ENCODE measurements at places on chromosomes 1 and 21.

DNA sequence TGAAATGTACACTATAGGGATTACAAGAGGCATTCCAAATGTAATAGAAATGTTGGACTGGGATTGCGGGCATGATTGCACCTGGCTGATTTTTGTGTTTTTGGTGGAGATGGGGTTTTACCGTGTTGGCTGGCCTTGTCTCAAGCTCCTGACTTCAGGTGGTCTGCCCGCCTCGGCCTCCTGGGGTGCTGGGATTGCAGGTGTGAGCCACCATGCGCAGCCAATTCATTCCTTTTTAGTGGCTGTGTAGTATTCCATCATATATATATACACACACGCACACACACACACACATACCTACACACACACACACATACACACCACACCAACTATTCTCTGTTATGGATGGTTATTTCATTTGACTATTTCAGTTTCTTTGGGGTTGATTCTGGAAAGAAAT is 4.7 kb upstream of the ATP6V1G3 start:
- DNase-seq = no peak

- no peak for DNase-seq
These were observed 89.8 kb downstream of the TRIM11 start for GRCh38 chr1:228316589-228317387.

GRCh38 chr1:212595787-212596714 is 12.5 kb upstream of the ATF3 start:
- peak; percentile 32 for DNase-seq

DNA sequence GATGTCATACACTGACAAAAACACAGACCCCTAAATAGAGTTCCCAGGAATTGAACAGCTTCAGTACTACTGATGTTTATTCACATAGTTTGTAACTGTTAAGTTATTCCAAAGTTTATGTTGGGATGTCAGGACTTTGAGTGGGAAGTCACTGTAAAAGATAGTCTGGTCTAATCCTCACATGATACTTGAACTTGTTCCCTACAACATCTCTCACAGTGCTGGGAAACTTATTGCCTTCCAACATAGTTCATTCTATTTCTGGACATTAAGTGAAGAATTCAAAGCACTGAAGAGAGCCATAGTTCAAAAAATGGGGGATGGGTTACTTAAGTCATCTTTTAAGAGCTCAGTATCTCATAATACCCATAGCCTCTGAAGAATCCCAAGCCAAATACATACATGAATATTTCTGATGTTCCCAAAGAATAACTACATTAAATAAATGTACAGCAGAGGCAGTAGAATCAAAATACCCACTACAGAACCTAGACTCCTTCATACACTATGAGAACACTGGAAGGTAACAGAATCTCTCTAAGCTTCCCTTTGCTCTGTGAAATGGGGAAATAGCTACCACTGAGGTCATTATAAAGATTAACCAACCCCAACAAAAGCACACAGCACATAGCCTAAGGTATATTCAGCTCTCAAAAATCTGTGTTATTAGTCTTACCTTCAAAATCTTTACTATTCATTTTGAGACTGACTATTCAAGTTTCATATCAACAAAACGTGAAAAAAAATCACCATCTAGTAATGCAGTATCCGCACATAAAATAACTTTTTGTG is 81.4 kb downstream of the ESRRG start:
- DNase-seq = no peak

- DNase-seq = no peak
These were observed 11.0 kb upstream of the CACHD1 start for GRCh38 chr1:64458915-64459314.

- no peak for DNase-seq
These were observed 1.6 kb downstream of the NEGR1 start for GRCh38 chr1:72280711-72281110.

DNA sequence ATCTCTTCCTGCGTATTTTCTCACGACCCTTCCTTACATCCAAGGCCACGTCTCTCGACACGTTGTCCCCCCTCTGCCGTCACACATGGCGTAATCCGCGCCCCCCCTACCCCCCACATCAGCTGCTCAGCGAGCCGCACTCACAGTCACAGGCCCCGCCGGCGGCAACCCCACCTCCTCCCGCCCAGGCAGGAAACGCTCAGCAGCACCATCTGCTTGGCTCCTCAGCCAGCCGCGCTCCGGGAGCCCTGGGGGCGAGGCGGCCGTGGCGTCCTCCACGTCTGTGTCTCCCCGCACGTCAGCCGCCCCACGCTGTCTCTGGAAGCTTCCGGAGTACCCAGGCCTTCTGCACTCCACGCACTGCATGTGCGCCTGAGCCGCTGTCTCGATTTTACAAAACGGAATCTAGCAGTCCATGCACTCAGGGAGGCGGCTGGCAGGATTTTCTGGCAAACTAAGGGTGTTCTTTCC is 64.6 kb downstream of the SIK1 start:
- DNase-seq = peak; percentile 63

DNA sequence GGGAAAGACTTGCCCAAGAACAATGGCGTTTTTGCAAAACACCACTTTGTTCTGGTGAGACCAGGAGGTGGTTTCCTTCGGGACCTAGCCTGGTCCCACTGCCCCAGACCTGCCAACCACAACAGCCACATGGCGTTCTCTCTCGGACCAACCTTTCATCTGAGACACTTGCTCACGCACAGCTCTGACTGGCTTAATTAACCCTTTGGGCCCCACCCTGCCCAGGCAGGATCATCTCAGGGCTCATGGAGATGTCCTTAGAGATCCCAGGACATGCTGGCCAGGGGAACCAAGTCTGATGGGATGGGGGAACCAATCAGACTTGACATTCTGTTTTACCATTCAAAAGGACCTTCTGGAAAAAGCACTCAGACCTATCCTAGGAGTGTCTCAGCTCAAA is 97.8 kb upstream of the SLC2A1 start:
- no peak for DNase-seq

GRCh38 chr21:45482899-45483821 is 59.1 kb downstream of the SLC19A1 start:
- DNase-seq = no peak

DNA sequence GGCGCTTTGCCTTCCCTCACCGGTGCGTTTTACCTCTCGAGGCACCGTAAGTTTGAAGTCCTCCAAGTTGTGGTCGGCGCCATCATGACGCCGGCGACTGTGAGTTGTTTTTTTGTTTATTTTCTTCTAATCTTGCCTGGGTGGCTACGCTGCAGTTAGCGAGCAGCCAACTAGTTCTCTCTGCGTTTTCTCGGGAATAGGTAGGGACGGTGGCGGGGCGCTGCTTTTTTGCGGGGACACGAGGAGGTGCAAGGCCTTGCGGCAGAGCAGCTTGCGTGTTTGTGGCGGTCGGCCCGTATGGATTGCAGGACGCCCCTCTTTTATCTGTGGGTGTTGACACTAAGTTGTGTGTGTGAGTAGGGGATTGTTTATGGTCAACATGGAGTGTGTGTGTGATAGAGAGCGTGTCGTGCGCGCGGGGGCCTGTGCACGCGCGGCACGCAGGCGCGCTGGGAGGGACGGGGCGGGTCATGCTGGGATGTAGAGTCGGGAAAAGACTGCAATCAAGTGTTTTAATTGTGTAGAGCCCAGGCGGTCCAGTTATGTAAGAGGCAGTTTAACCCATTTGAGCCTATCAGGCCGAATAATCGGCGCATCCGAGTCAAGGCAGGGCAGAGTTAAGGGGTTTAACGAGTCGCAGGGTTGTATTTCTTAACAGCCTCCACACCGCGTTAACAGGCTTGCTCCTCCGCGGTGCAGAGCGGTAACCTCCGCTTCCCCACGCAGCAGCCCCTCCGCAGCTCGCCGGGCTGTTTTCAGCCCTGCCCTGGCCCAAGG is 1.2 kb upstream of the NEGR1 start:
- no peak for DNase-seq

DNA sequence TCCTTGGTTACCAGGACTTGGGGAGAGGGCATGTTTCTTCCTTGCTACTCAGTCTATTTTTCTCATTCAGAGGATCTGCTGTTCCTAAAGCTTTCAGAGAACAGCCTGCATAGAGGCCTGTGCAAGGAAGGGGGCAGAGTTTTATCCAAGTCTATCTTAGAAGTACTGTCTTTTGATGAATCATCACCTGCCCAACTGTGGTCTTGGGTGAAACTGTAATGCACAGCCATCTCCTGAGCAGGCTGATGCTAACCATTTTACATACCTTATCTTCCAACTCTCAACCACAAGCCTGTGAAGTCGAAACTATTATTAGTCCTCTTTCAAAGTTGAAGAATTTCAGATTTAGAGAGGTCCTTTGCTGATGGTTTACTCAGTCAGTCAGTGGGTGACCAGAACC is 368.0 kb downstream of the HHAT start:
- DNase-seq = no peak

GRCh38 chr1:181637998-181638397 is 154.7 kb downstream of the CACNA1E start:
- no peak for DNase-seq

- DNase-seq = peak; percentile 19
These were observed 243.0 kb downstream of the SLC45A1 start for GRCh38 chr1:8560611-8561544.

DNA sequence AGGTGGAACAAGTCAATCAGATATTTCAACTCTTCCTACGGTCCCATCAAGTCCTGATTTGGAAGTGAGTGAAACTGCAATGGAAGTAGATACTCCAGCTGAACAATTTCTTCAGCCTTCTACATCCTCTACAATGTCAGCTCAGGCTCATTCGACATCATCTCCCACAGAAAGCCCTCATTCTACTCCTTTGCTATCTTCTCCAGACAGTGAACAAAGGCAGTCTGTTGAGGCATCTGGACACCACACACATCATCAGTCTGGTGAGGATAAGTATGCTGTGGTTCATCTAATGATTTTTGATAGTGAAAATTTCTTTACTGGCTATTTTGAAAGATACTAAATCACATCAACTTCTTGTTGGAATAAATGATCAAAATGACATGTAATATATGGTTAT is 67.7 kb upstream of the MPC2 start:
- DNase-seq = no peak

DNA sequence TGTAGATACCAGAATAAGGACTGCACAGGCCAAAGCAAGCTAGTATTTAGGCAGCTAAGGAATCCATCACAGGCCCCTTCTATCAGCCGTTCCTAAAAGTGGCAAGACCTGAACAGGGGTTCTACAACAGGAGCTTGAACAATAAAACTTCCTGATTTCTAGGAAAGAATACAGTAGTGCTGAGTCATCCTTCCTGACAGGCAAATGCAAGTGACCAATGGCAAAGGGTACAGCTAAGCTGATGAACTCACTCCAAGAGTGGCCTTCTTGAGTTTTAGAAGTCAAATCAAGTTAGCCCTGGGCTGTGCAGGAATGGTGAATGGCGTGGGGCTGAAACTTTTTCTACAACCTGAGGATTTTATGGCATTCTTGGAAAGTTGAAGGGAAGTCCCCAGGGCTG is 112.9 kb downstream of the GREM2 start:
- DNase-seq = no peak

DNA sequence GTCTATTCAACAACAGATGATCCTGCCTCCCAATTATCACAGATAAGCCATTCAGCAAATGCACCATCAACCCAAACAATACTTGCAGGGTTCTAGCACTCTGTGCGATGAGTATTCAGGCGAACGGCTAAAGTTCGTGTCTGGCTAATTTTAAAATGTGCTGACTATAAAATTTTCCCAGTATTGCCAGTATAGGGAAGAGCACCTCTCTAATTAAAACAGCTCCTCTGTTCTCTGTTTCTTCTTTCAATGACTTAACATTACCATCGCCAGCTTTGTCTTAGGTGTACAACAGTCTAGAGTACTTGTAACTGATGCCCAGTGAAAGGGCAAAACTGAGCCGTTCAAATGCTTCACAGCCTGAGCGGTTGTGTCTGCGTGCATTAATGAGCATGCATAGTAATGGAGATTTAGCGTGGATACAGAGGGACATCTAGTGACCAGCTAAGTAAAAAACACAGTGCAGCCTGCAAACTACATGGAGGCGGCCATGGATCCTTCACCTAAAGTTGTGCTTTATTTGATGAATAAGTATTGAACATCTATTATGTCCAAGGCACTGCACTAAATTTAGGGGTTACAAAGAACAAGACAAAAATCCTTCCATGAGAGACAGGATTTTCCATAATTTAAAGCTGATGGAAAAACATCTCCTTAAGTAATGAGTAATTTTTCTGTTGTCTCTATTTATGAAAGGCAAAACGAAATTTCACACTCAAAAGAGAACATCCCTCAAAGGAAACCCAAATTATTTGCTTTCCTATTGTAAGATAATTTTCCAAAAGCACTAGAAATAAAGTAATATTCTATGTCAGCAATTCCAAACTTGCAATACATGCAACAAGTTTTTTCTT is 120.0 kb downstream of the SETD4 start:
- DNase-seq = no peak

DNA sequence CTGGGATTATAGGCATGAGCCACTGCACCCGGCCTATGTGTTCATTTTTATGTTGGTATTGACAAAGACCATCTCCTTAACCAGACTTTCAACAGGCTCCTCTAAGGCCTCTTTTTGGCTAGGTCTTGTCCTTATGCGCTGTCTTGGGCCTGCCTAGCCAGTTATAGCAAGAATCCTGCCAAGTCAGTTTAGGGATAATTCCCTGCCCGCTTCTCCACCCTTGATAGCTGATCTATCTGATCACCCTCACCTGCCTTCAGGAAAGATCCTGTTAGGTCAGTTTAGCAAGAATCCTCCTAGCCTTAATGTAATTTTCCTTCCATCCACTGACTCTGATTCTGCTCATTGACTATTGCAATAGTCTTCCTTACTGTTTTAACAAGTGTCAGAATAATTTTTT is 2.4 kb upstream of the B4GALT3 start:
- DNase-seq = no peak

GRCh38 chr1:175274368-175274767 is 81.8 kb upstream of the KIAA0040 start:
- no peak for DNase-seq

GRCh38 chr1:114002492-114003239 is 23.4 kb downstream of the OLFML3 start:
- no peak for DNase-seq

- DNase-seq = no peak
These were observed 62.6 kb upstream of the FAM20B start for GRCh38 chr1:178962853-178963711.

- no peak for DNase-seq
These were observed 1.8 kb downstream of the CD101 start for GRCh38 chr1:117003223-117003875.

- DNase-seq = no peak
These were observed 56.4 kb downstream of the OSBPL9 start for GRCh38 chr1:51673279-51673678.

DNA sequence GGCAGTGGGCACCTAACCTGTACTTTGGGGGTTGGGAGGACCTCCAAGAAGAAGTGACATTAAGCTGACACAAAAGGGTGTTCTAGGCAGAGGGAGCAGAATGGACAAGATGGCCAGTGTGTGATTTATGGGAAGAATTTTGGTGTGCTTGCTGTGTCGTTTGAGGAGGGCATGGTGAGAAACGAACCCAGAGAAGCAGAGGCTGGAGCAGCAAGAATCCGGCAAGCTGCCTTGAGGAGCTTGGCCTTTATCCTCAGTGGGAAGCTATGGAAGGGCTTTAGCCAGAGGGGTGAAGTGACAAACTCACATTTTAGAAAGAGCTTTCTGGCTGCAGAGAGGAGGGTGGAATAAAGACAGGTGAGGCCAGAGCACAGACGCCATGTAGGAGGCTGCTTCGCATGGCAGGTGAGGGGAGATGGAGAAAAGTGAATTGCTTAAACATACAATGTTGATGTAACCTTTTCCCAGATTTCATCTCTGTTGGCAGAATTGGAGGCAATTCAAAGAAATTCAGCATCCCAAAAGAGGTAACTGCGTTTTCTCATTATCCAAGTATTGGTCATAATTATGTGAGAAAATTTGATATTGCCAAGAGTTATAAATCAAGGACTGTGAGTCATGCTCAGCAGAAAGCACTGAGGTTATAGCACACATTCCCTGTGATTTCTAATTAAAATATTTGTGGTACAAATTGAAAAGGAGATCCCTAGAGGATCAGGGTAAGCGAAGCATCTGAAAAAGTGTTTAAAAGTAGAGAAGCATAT is 26.5 kb downstream of the TRIM45 start:
- DNase-seq = no peak
